ENCODE measurements at places on chromosomes 1 and 21.
A peak's percentile ranks its signal among the peaks of the same experiment; 100 is the strongest.

- no peak for DNase-seq
Measured at GRCh38 chr1:183137782-183138181, 48.3 kb upstream of the LAMC2 start.

GRCh38 chr1:41678111-41678878 is 193.8 kb upstream of the EDN2 start:
- DNase-seq: no peak

DNA sequence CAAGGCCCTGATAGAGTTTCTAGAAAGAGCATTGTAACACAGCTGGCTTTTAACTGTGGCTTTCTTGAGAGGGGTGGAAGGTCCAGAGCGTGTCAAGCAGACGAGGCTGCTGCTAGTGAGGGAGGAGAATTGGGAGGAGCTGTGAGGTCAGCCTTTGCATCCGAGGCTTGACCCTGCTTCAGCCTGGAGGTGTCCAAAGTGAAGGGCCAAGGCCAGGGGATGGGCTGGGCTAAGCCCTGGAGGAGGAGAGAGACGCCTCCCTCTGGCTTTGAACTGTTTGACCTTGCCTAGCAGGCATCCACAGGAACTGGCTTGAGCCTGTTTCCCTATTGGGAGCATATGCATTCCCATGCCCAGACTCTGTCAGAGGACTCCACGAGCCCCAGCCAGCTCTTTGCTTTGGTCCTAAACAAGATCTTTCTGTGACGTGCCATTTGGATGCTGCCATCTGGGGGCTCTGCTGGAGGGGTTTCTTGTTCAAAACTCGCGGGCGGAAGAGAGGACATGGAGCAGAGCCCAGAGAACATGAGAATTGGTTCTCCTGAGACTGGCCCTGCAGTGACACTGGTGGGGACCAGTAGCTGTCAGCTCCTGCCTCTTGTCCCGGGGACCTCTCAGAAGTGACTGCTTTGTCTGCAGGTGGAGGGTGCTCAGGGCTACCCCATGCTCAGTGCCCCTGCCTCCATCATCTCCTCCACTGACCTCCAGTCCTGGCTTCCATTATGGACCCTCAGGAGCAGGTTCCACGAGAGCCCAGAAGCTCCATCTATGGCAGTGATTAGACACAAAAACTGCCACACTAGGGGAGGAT is 5.5 kb downstream of the ACTRT2 start:
- no peak for DNase-seq

DNA sequence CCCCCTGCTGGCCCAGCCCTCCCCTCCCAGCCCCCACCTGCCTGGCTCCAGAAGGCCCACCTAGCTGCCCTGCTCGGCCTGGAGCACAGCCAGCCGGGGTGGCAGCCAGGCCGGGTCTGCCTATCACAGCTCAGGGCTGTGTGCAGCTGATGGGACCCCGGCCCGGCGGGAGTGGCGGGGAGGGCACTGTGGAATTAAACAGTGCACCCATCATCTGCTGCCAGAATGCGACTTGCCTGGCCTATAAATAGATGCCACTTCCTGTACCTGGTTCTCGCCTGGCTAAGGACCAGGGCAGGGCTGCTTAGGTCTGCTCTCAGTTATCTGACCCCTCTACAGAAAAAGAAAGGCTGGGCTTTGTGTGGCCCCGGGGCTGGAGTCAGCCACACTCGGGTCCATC is 98.2 kb upstream of the VAMP3 start:
- DNase-seq: no peak

GRCh38 chr1:185267701-185268100 is 49.3 kb downstream of the IVNS1ABP start:
- DNase-seq: no peak

- DNase-seq: no peak
Measured at GRCh38 chr1:2304921-2305681, 77.0 kb downstream of the SKI start.

DNA sequence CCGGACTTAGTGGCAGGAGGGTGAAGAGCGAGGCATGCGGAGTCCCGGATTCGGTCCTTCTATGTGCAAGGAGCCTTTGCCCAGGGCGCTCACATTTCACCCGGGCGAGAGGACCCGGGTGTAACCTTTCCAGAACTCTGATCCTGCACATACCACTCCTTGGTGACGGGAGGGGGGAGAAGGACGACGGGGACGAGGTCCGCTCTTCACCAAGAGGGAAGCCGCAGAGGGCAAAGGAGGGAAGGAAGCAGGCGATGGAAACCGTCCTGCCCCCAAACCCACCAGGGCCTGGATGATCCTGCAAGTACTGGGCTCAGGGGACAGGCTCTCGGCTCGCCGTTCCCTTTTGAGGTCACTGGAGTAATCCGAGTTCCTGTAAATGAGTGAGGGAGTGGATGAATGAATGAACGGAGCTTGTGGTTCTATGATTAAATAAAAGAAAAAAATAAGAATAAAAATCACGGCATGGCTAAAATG is 993 bp downstream of the SYPL2 start:
- DNase-seq: no peak

DNA sequence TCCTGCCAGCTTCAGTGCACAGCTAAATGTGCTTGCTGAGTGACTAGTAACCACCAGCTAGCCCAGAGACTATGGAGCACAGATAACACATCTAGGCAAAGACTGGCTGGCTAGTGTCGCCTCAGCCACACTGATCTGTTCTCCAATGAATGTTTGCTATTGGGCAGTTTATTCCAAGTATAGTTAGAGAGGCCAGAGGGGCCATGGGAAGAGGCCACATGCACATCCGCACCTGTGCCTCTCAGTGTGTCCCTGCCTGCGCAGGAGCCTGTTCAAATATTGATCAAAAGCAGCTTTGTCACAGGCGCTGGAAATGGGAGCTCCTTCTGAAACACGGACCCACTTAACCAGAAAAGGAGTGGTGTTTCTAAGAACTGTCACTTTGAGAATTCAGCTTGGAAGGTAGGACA is 51.3 kb upstream of the ATP1A1 start:
- DNase-seq: peak; percentile 32

- DNase-seq: peak; percentile 24
Measured at GRCh38 chr21:42537106-42537742, 23.6 kb downstream of the SLC37A1 start.

Data from CD4-positive, alpha-beta T cell treated with Interleukin-17A for 4 hours (primary cell).